CD4-positive, alpha-beta T cell (primary cell): ENCODE measurements at places on chromosomes 3 and 15.

GRCh38 chr3:188284455-188285212 is 130.7 kb downstream of the LPP start:
- DNase-seq: no peak

- DNase-seq: no peak
These were observed 153.8 kb upstream of the RAP2B start for GRCh38 chr3:153008226-153008625.

DNA sequence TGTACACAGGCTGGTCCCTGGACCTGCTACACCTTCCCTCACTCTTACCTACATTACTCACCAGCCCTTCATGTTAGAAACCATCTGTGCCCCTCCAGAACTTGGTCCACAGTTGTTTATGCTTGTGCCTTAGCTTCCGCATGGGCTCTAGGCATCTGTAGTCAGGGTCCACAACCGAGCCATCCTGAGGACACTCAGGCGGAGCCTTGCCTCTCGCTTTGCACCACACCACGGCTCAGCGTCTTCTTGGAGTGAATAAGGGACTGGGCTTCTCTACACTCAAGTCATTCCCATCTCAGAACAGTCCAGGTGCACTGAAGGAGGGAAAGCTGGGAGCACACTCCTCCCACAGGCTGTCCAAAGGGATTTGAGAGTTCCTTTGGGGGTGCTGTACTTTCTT is 97.8 kb downstream of the HMG20A start:
- DNase-seq: no peak

DNA sequence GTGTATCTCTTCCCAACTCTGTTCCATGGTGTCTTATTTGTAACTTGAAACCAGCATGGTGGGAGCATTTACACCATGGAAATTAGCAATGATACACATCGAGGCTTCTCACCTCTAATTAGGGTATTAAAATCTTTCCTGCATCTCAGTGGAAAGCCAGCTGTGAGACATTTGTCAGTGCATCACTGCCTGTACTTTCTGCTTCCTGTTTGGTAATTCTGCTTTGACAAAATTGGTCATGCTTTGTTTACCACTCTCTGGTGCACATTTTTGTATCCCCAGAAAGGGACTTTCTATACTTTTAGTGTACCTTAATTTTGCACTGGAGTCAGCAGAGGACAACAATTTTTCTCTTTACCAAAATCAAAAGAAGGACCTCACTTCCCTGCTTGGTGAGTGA is 402.1 kb downstream of the PDCD6IP start:
- DNase-seq: no peak

DNA sequence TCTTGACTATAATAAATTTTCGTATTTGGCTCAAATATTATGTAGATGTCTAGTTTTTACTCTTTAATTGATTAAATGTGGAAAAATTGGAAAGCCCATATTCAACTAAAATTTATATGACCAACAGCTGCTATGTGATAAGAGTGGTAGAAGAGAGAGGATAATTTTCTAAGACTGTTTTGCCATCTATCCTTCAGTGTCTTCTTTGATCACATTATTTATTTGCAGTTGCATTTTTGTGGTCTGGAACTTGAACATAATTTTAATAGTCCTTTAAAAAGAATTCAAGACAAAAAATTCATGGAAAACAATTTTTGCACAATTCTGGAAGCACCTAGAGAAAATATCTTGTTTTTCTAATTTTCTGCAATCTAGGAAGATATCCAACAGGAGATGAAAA is 213.3 kb upstream of the THBS1 start:
- DNase-seq: no peak

DNA sequence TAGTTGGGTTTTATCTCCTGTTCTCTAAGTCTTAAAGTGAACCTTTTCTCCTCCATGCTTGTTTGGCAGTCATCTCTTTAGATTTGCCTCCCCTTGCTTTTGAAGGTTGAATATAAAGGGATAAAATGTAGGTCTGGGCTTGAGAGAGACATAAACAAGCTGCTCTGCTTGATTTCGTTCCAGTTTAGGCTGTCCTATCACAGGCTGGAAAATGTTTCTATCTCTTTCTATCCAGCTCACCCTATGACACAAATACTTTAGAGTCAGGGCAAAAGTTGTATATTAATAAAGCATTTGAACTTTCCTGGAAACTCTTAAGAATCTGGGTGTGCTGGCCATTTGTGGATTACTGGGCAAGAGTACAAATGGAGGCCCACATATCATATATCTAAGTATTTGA is 29.5 kb upstream of the ZBBX start:
- no peak for DNase-seq

GRCh38 chr3:56899851-56900250 is 98.1 kb upstream of the ARHGEF3 start:
- no peak for DNase-seq

- no peak for DNase-seq
These were observed 613.1 kb downstream of the SI start for GRCh38 chr3:164465172-164465571.

DNA sequence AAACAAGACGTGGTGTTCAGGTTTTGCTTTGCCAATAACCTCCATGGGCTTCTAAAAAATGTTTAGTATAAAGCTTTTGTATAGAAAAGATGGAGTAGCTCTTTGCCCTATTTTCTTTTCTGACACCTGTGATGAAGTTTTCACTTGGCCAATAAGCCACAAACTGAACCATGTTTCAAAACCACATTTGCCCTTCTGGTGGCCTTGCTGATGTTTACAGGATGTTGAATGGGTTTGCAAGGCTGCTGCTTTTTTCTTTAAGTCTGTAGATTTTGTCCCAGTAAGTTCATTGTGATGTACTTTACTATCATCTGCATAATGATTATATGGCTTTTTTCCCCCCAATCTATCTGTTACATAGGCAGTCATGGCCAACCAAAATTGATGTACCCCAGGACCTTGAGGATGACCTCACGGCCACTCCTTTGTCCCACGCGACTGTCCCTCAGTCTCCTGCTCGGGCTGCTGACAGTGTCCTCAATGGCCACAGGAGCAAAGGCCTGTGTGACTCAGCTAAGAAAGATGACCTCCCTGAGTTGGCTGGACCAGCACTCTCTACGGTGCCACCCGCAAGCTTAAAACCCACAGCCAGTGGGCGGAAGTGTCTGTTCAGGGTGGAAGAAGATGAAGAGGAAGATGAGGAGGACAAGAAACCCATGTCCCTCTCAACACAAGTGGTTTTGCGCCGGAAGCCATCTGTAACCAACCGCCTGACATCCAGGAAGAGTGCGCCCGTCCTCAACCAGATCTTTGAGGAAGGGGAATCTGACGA is 60.8 kb downstream of the SNRK start:
- peak; percentile 84 for DNase-seq

- DNase-seq: no peak
These were observed 21.5 kb downstream of the MRPS25 start for GRCh38 chr3:15043408-15044171.

DNA sequence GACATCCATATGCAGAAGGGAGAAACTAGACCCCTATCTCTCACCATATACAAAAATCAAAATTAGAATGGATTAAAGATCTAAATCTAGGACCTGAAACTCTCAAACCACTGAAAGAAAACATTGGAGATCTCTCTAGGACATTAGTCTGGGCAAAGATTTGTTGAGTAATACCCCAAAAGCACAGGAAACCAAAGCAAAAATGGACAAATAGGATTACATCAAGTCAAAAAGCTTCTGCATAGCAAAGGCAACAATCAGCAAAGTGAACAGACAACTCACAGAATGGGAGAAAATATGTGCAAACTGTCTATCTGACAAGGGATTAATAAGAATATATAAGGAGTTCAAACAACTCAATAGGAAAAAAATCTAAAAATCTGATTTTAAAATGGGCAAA is 54.8 kb downstream of the MYO9A start:
- no peak for DNase-seq

DNA sequence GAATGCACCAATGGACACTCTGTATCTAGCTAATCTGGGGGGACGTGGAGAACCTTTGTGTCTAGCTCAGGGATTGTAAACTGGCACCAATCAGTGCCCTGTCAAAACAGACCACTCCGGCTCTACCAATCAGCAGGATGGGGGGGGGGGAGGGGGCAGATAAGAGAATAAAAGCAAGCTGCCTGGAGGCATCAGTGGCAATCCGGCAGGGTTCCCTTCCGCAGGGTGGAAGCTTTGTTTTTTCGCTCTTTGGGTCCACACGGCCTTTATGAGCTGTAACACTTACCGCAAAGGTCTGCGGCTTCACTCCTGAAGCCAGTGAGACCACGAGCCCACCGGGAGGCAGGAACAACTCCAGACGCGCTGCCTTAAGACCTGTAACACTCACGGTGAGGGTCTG is 827.1 kb downstream of the PLOD2 start:
- no peak for DNase-seq

DNA sequence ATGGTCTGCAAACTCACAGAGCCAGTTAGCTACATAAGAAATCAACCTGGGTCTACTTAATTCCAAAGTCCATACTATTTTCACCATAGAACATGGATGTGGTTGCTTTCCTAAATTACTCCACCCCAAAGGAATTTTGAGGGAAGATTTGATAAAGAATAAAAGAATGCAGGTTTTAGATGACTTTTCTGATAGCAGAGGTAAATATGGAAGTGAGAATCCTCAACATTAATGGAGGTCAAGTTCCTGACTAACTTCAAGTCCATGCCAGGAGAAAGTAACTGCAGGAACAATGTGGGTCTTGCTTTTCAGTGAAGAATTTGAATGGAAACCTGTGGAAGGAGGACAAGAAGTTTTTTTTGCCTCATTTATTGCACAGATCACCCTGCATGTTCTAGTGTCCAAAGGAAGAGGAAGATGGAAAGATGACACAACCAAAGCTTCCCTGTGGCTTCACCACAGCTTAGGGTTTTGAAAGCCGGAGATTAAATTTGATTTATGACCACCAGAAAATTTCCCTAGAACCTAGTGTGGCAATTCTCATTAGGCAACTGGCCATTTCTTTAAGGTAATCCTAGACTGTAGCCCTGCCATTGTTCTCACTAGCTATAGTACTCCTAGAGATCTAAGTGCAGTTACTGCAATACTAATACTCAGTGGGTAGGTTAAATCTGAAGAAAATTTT is 429.7 kb downstream of the RAP2B start:
- no peak for DNase-seq

DNA sequence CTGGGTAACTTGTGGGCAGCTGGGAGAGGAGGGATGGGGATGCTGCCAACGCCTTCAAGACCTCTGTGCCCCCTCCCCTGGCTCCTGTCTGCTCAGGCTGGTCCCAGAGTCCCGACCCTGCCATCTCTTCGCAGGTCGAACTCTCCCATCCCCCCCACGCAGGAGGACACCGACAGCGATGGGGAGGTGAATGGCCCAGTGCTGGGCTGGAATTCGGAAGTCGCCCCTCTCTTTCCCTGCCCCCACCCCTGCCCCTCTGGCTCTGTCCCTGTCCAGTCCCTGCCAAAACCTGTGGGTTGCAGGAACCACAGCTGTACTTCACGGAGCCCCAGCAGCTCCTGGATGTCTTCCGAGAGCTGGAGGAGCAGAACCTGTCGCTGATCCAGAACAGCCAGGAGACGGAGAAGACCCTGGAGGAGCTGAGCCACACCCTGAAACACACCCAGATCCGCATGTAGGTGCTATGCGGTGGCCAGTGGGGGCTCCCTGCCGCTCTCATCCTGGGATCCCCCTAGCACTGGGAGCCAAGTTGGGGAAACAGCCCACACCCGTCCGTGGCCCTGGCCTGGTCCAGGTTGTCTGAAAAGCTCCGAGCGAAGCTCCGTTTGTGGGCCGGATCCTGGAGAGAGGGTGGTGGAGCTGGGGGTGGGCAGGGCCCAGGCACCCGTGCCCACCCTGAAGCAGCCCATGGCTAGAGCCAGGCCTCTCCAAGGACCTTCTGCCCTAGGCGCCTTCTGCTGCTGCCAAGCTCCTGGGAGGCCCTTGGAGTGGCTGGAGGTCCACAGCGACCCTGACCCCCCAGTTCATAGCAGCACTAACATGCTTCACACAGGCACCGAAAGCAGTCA is 28.7 kb downstream of the CFAP100 start:
- no peak for DNase-seq

- no peak for DNase-seq
These were observed 70.9 kb upstream of the ARNT2 start for GRCh38 chr15:80333261-80333660.

DNA sequence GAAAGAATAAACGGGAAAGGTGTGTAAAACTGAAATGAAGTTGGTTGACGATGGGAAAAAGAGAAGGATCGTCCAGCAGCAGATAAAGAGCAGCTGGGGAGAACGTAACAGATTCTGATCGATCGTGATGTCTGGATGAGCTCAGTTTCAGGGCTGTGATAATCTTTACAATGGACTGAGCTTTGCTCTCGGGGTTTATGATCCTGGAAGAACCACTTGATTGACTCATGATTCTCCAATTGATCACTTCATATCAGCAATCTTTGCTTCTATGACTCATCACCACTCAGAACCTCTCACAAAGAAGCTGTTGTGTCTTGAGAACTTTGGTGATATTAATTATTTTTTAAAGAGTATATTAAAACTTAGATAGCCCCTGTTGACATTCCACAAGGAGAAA is 690.7 kb downstream of the TUSC7 start:
- DNase-seq: no peak
